Ovary (tissue), 10 donors: ENCODE measurements at places on chromosomes 2 and 18.

GRCh38 chr2:165224941-165225340 lies 14.3 kb upstream of the SCN2A start:
- no peak for DNase-seq

DNA sequence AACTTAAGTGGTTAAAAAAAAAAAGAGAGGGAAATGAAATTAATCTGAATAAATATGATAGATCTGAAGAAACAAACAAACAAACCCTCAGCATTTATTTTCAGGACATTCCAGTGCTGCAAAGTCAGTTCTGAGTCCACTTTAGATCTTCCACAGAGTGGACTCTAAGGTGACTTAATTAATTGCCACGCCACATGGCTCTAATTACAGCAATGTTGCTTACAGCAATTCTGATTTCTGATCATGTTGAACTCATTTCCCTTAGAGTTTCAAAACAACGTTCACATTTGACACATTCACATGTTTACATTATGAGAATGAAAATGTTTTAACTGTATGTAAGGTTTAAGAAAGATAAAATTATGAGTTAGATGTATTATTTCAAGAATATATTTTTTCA lies 38.6 kb upstream of the RASGRP3 start:
- DNase-seq: no peak

DNA sequence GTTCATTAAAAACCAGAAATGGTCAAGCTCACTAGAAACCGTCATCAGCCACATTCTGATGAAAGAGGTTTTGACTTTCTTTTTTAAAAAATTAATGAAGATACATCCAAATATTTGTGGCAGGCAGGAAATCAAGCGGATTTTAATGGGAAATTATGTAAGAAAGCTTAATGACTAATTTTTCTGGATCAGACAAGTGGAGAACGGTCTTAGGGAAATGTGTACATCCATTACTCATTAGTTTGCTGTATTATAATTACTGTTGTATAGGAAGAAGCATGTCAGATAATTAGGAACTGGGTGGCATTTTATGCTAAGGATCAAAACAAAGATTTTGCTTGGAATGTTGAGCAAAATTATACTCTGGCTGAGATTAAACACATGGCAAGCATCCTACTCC lies 39.4 kb downstream of the AGAP1 start:
- DNase-seq: no peak

- no peak for DNase-seq
Observed at GRCh38 chr2:71892423-71892730, 255.3 kb downstream of the CYP26B1 start.

- DNase-seq: no peak
Observed at GRCh38 chr2:144625626-144626025, 105.7 kb upstream of the ZEB2 start.

GRCh38 chr2:135510577-135510976 lies 20.4 kb downstream of the ZRANB3 start:
- no peak for DNase-seq

DNA sequence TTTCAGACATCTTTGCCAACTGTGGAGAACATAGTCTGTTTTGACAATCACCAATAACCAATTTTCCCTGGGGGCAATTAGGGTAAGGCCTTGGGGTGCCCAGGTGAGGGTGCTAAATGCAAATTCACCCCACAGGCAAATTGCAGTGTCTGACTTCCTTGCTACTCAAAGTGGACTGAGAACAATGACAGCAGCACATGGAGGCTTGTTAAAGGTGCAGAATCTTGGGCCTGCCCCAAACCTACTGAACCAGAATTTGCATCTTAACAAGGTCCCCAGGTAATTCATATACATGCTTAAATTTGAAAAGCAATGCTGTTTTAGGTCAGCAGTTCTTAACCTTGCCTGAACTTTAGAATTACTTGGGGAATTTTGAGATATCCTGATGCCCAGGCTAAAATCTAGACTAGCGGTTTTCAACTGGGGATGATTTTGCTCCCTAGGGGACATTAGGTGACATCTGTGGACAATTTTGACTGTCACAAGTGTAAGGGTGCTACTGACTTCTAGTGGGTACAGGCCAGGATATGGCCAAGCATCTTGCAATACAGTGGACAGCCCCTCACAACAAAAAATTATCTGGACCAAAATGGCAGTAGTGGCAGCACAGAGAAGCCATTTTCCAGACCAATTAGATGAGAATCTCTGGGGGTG lies 80.2 kb upstream of the GCFC2 start:
- no peak for DNase-seq

- no peak for DNase-seq
Observed at GRCh38 chr2:199975273-199975895, 20.0 kb downstream of the MAIP1 start.

- no peak for DNase-seq
Observed at GRCh38 chr2:65485839-65486238, 53.4 kb upstream of the SPRED2 start.

DNA sequence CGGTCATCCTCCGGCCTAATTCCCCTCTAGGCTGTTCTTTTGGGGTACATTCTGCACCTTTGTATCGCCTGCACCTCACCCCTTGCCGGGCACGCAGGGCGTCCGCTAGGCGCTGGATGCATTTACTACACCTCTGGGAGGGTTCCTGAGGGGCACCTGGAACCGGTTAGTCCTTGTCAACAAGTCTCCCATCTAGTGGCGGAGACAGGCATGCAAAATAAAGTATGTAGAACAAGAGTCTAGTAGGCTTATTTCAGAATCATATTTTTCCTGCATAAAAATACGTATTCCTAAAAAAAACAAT lies 705 bp upstream of the TEX261 start:
- no peak for DNase-seq

DNA sequence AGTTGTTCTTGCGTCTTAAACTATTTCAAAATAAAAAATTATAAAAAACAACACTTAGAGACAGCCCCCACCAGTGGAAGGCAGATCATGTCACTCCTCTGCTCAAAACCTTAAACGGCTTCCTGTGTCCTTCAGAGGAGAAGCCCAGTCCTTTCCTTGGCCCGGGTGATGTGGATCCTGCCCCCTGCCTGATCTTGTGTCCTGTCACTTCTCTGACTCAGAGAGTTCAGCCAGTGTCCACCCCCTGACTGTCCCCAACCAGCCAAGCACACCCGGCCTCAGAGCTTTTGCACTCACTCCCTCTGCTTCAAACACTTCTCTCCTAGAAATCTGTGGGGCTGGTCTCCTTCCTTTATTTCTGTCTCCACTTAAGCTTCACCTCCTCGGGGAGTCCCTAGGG lies 35.4 kb downstream of the TOGARAM2 start:
- no peak for DNase-seq

GRCh38 chr2:84631047-84631446 lies 114.7 kb downstream of the DNAH6 start:
- no peak for DNase-seq

GRCh38 chr2:119960821-119961220 lies 52.1 kb upstream of the EPB41L5 start:
- DNase-seq: no peak

- no peak for DNase-seq
Observed at GRCh38 chr2:48069769-48070168, 163.5 kb upstream of the FBXO11 start.

GRCh38 chr2:179020156-179020750 lies 29.7 kb downstream of the CCDC141 start:
- no peak for DNase-seq

DNA sequence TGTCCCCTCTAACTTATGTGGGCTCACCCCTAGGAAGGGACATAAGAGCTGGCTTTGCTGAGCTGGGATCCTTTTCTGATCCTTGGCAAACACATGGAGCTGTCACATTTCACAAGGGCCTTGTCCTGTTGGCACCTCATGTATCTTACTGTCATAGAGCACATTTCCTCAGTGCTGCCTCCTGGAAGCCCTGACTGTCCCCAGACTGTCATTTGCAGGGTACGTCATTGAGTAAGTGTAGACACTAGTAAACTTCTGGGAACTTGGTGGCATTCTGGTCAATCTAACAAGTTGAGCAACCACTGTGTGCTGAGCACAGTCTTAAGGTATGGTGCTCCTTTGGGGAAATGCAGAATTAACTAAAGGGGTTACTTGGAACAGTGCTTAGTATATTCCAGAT lies 94.5 kb upstream of the IL1R2 start:
- no peak for DNase-seq
